IMR-90 (cell line): ENCODE measurements at places on chromosomes 3 and 15. TPM values are rescaled to one million over a fixed set of nuclear protein-coding genes. Genes with fewer than 3 reads are reported as not detected.

The GOLGA8H gene
- total RNA-seq, result not detected in 2 replicates

The FOXB1 gene
- not detected in 2 replicates for total RNA-seq

The BCL6 gene
- 21.4 and 22.6 TPM in 2 replicates for total RNA-seq

The GRK7 gene
- not detected in 2 replicates for total RNA-seq

The TM4SF1 gene
- total RNA-seq, result 232 and 366 TPM in 2 replicates

The LIPC gene
- total RNA-seq, result under 0.01 TPM in 1 of 2 replicates, not detected in the other

The DUOXA2 gene
- not detected in 2 replicates for total RNA-seq

The RIOX2 gene
- 26.7 and 27.8 TPM in 2 replicates for total RNA-seq

The CHRFAM7A gene
- 0.18 TPM in 1 of 2 replicates, not detected in the other for total RNA-seq

The ETV5 gene
- 20.1 and 25.3 TPM in 2 replicates for total RNA-seq

The C3orf20 gene
- total RNA-seq, result not detected in 2 replicates

The CD80 gene
- total RNA-seq, result not detected in 2 replicates

DNA sequence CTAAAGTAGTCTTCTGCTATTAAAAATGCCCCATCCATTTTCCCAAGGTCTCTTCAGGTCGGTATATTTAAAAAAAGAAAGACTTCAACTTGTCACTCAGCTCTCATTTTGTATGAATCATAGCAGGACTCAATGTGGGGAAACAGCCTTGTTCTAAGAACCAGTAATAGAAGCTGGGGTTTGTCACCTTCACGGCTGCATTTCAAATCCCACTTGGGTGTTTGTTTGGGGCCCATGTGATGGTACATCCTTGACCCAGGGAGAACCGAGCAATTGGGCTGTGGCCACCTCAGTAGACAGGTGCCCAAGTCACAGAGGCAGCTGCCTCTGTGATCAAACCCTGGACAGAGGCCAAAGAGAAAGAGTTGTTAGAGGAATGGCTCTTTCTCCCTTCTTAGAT lies 70.3 kb upstream of the ARL8B start:
- DNase-seq, result no peak

GRCh38 chr3:169818316-169818715 lies 5.6 kb upstream of the LRRC34 start:
- peak; percentile 58 for DNase-seq

DNA sequence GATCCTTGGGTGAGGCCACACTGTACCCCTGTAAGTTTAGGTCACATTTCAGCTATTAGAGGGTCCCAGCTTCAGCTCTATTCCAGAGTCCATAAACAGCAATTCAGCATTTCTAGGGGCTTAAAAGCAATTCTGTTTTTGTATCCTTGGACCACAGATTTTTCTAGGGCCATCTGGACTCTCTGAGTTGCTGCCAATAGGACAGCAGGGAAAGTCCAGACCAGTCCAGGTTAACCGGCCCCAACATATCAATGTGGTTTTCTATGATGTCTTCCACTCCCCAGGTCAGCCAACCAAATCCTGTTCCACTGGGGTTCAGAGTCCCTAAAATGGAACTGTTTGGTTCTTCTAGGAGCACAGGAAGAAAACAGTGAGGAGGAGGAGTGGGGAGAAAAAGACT lies 40.0 kb downstream of the TYRO3 start:
- no peak for DNase-seq

DNA sequence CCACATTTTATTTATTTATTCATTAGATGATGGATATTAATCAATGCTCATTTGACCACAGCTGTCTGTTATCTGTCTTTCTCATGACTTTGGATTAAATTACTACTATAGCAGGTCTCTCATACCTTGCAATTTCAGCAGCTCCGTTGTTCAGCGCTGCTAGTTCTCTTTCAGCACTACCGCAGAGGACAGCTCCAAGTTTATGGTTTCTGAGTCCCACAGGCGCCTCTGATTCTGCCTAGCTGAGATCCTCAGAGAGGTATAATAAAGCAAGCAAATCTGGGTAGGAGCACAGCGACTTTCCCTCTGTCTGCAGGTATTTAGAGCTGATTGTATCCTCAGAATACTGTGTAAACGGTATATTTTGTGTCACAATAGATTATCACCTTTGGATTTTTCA lies 204.9 kb downstream of the CNTN4 start:
- no peak for DNase-seq

DNA sequence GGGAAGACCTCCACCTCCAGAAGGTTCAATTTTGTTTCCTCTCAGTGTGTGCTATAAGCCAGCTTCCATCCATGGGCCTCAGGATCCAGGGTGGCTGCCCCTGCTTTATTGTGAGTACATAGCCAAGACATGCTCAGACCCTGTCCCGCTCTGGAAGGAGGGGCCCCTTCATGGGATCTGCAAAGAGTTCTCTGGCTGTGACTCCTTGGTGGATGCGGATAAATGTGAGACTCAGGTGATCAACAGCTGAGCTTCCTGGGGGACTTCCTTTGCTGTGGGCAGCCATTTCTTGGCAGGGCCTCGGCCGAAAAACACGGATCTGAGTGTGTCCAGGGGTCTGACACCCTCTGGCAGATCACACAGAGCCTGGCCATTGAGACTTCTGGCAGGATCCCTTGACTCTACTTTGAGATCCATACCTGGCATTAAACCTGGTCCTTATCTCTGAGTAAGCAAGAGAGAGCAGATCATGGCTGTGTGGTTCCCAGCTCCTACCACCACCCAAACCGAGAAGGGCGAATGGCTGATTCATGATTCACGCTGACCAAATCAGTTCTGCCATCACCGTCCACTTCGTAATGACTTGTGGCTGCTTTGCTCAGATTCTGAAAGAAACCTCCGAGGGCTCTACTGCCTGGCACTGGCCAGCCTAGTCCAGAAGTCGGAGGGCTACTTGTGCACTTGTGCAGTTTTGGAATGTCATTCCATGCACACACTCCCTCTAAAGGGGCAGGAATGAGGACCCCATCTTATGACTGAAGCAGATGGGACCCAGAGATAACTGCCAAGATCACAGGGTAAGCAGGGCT lies 68.1 kb downstream of the SENP2 start:
- DNase-seq, result no peak

GRCh38 chr3:149464542-149465328 lies 9.8 kb upstream of the TM4SF4 start:
- DNase-seq, result no peak

DNA sequence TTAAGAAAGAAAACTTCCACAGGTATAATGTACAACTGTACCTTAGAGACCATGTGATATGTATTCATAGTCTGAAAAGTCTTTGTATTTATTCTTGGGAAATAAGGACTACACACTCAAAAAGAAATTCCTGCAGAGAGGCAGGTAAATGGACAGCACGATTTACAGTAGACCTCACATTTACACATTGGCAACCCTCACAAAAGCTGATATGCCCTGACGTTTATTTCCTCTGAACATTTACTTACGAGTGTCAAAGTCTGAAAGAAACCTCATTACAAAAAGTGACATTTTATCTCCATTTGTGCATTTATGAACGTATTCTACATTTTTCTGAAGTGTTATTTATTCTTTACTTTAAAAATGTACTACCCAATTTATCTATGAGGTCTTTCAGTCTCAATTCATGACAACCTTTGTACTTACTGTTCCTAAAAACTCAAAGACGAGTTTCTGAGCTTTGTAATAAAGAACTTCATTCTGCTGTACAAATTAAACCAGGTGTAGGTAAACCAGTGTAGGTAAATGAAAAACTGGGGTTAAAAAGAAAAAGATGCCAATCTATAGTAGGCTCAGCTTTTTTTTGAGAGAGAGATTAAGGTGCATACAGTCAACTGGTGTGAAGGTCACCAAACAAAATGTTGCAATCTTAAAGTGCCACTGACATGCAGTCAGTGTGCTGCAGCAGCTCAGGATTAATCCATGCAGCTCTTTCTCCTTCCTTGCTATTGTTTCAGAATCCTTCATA lies 44.3 kb downstream of the THRB start:
- DNase-seq, result no peak

- DNase-seq, result peak; percentile 44
Observed at GRCh38 chr3:185825639-185826481, 1.0 kb upstream of the IGF2BP2 start.

DNA sequence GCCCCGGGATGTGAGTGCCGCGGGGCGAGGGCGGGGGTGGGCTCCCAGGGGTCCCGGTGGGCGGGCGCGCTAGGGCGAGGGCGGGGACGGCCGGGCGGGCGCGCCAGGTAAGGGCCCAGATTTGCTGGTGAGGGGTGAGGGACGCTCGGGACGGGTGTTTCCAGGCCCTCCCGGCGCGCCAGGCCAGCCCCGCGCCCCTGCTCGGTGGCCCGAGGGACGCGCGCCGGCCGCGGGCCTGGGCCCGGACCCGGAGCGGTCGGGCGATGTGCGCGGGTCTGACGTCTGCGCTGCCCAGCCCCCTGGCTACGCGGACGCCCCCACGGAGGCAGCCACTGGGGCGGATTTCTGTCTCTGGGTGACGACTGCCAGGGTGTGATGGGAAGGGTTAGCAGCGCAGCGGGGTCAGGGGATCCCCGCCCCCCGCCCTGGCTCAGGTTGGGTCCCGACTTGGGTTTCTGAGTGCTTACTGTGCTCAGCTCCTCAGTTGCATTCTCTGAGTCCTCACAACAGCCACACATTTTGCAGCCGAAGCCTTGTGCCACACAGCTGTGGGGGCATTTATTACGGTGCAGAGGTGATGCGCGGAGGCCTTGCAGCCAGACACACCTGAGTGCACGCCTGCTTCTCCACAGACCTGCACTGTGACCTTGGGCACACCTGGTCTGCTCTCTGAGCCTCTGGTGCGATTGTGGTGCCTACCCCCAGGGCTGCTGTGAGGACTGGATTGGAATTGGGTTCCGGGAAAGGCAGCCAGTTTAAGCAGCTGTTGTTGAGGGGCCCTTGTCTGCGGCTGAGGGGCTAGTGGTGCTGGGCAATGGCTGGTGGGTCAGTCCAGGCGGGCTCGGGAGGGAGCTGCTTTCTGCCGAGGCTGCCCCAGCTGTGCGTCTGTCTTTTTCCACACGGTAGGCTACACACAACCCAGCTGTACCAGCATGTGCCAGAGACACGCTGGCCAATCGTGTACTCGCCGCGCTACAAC lies 523 bp downstream of the HDAC11 start:
- peak; percentile 10 for DNase-seq

DNA sequence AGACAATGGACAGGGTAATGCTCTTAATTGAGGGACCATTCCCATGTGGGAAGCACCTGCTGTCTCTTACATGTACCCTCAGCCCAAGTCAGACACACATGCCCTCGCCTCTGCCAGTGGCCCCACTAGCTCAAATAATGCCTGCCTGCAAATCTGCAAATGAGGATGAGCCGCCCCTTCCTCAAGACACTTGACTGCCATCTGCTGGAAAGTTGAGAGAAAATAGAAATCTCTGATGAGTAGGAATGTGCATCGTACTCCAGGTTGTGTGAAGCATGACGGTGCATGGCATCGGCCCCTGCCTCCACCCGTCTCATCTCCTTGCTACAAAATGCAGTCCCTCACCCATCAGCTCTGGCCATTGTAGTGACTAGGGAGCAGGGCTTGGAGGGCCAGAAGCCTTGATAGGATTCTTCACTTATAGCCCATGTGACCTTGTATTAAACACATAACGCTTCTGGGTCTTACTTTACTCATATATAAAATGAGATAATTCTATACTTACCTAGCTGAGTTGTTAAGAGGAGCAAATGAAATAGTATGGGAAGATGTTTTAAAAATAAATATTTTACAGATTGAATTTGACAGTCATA lies 6.3 kb upstream of the SCN5A start:
- DNase-seq, result peak; percentile 51

DNA sequence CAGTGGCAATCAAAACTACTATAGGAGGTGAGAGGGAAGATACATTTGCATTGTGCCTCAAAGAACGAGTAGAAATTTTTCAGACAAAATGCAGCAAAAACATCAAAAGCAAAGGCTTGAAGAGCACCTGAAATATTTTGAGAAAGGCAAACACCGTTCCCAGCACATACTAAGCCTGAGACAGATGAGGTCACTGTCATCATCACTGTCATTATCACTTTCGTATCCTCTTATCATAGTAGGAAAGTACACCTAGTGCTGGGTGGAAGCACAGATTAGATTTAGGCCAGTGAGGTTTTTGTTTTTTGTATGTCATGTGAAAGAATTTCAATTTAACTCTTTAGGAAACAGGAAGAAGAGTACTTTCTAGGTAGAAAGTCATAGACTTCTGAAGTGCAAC lies 222.0 kb downstream of the GABRB3 start:
- DNase-seq, result no peak

GRCh38 chr3:192494174-192494573 lies 233.2 kb downstream of the FGF12 start:
- DNase-seq, result no peak

- no peak for DNase-seq
Observed at GRCh38 chr3:167166594-167167253, 213.4 kb downstream of the ZBBX start.

DNA sequence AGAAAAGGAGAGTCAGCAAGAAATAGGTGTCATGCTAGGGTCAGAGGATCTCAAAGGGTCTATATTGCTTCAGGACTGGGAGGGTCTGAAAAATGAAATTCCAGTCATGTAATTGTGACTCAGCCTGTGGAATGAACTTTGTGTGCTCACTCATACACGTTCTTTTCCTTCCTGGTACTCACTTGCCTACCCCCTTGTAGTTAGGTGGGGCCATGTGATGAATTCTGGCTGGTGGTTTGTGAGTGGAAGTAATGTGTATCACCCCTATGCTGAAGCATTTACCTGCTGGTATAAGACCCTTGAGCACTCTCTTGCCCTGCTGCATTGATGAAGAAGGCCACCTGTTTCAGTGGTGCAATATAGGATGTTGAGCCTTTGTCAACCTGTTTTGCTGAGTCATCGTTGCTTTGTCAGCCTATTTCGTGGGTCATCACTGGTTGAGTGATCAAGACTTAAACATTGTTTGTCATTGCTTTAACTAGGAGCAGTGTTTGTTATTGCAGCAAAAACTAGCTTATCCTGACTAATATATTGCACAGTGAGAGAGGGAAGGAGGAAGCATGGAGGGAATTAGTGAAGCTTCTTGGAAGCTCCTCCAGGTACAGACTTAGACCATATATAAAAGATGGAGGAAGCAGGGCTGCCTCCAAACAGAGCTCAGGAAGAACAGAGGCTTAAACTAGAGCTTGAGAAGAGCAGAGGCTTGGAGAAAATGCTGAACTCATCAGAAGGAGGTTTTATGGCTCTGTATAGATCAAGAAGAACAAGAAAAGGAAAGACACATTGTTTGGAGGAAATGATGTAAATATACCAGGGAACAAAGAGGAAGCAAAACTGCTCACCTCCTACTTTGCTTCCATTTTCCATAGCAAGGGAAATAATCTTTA lies 28.9 kb downstream of the TLNRD1 start:
- DNase-seq, result peak; percentile 31

- no peak for DNase-seq
Observed at GRCh38 chr15:86229306-86229705, 149.6 kb downstream of the AGBL1 start.

- DNase-seq, result no peak
Observed at GRCh38 chr3:123610331-123610730, 25.5 kb upstream of the HACD2 start.

DNA sequence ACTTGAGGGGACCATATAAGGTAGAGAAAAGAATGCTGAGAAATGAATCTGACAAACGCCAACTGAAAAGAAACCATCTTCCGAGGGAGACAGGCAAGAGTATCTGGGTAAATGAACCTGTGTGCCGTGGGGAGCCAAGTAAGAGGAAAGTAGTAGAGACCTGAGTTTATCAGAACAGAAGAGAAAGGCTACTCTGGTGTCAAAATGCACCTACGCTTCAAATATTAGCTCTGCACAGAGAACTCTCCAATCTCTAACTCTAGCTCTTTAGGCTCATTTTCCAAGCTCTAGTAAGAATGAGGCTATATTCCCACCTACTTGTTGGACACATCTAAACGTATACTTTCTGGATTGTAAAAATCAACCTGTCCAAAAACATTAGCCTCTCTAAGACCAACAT lies 53.5 kb downstream of the TOP2B start:
- DNase-seq, result no peak

GRCh38 chr15:42395838-42396237 lies 36.5 kb downstream of the CAPN3 start:
- no peak for DNase-seq
